ENCODE measurements at places on chromosomes 1 and 21. TPM values are rescaled to one million over a fixed set of nuclear protein-coding genes. Genes with fewer than 3 reads are reported as not detected.

The AMY2A gene
- total RNA-seq: 1.4 TPM

The VHLL gene
- total RNA-seq: not detected

The TRAF3IP3 gene
- total RNA-seq: 8.0 TPM

The SHISAL2A gene
- not detected for total RNA-seq

The ASCL5 gene
- not detected for total RNA-seq

The PRAMEF8 gene
- total RNA-seq: not detected

The SELENON gene
- total RNA-seq: 17.6 TPM

The GPR157 gene
- total RNA-seq: 6.1 TPM

- no peak overlapping the region for H3K4me3 ChIP-seq
- no peaks in the 10 kb centered on the region for H3K27me3 ChIP-seq
- no peaks in the 10 kb centered on the region for H3K4me1 ChIP-seq
- DNase-seq: no peak
- no peak overlapping the region for H3K27ac ChIP-seq
Measured at GRCh38 chr1:5967351-5968160, 24.7 kb downstream of the NPHP4 start.

DNA sequence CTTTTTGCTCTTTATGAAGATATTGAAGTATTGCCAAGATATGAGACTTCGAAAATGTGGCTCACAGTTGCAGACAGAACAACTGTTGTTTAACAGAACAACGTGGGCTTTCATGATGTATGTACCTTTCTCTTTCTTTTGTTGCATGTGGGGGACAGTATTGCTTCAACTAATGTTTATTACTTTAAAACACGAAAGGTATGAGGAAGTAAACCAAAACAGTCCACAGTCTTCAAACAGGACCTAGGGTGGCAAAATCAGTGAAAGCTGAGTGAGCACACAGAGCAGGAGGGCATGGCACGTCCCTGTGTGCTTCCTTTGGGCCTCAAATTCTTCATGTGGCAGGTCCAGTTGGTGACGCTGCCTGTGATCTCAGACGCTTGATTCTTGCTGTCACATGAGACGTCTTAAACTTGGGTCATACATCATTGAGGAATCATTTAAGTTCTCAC lies 7.8 kb upstream of the CHAF1B start:
- DNase-seq: no peak
- H3K4me1 ChIP-seq: no peaks in the 10 kb centered on the region
- H3K36me3 ChIP-seq: peaks cover 3% of the 10 kb centered on the region
- H3K4me3 ChIP-seq: no peak overlapping the region
- H3K27me3 ChIP-seq: no peaks in the 10 kb centered on the region

DNA sequence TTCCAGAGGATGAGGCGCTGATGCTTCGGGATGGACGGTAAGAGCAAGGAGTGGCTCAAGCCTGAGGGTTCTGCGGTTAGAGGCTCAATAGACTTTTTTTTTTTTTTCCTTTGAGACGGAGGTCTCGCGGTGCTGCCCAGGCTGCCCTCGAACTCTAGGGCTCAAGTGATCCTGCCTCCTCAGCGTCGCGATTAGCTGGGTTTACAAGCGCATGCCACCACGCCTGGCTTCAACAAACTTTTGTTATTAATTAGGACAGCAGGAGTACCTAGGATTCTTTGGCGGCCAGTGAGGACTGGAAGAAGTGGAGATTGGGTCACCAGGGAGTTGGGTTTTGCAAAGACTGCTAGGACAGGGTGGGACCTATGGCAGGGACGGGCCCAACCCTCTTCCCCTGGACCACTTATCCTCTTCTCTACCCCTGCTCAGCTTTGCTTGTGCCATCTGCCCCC lies 587 bp downstream of the SCNM1 start:
- no peaks in the 10 kb centered on the region for H3K27me3 ChIP-seq
- DNase-seq: no peak
- H3K4me3 ChIP-seq: peak overlapping the region; percentile 88
- H3K36me3 ChIP-seq: peaks cover 52% of the 10 kb centered on the region

DNA sequence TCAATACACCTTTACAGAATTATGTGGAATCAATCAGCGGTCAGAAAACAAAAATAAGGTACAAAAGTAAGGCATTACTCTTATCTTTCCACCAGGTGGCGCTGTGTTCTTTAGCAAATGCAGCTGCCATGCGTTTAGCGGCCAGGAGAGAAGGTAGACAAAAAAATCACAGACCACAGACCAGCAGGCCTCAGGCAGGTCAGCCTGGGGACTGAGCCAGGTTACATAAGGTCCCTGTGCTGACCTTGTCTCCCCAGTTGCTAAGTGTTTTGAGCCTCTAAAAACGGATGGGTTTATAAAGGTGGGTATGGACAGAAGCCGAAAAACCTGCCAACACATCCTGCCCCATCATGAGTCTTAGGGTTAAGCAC lies 2.8 kb downstream of the RGS16 start:
- no peaks in the 10 kb centered on the region for H3K27me3 ChIP-seq
- peak overlapping the region; percentile 29 for H3K27ac ChIP-seq
- no peaks in the 10 kb centered on the region for H3K36me3 ChIP-seq
- H3K4me3 ChIP-seq: no peak overlapping the region
- DNase-seq: peak; percentile 70

GRCh38 chr1:242140836-242141235 lies 141.9 kb upstream of the MAP1LC3C start:
- H3K36me3 ChIP-seq: no peaks in the 10 kb centered on the region
- no peak for DNase-seq
- no peaks in the 10 kb centered on the region for H3K27me3 ChIP-seq
- no peaks in the 10 kb centered on the region for H3K4me1 ChIP-seq
- H3K4me3 ChIP-seq: no peak overlapping the region
- no peak overlapping the region for H3K27ac ChIP-seq

DNA sequence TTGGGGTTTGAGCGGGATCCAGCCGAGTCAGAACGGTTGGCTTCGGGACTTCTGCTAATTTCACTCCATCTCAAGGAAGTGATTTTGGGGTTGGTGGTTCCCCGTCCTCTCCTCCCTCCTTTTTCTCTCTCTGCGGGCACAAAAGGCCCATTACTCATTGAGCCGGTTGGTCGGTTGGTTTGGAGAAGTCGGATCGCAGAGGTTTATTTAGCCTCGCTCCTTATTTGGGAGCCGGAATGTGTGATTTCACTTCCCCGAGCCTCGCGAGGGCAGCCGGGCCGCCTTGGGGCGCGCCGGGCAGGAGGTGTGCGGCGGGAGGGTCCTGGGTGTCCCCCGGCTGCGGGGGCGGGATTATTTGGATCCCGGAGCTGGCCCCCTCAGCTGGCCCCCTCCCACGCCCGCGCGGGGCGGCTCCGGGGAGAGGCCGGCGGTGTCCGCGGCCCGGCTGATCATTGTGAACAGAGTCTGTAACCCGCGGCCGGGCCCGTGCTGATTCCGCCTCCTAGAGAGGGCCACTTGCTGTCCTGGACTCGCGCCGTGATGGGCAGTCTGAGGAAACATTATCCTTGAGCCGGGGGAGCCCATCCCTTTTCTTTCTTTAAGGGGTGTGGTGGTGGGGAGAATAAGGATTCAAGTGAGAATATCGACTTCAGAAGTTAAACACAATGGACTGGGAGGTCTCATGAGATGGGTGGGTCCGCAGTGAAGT lies 1.2 kb downstream of the MAPKAPK2 start:
- H3K4me3 ChIP-seq: peak overlapping the region; percentile 76
- H3K27me3 ChIP-seq: no peaks in the 10 kb centered on the region
- H3K36me3 ChIP-seq: no peaks in the 10 kb centered on the region
- peak; percentile 47 for DNase-seq
- H3K4me1 ChIP-seq: peaks cover 59% of the 10 kb centered on the region

DNA sequence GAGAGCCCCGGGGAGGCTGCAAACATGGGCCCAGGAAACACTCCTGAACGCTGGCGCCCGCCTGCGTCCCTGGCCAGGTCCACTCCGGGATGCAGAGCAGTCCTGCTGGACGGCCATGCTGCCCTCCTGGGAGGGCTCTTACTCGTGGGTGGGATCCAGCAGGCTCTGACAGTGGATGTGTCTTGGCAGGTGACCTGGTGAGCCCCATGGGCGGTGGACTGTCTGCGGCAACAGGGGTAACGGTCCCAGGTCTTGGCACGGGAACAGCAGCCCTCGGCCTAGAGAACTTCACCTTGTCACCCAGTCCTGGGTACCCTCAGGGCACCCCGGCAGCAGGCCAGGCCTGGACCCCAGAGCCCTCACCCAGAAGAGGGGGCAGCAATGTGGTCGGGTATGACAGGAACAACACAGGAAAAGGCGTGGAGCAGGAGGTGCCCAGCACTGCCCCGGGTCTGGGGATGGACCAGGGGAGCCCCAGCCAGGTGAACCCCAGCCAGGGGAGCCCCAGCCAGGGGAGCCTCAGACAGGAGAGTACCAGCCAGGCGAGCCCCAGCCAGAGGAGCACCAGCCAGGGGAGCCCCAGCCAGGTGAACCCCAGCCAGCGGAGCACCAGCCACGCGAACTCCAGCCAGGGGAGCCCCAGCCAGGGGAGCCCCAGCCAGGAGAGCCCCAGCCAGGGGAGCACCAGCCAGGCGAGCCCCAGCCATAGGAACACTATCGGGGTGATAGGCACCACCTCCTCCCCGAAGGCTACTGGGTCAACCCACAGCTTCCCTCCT lies 39.8 kb downstream of the UMODL1 start:
- no peak overlapping the region for H3K27ac ChIP-seq
- no peaks in the 10 kb centered on the region for H3K27me3 ChIP-seq
- no peaks in the 10 kb centered on the region for H3K36me3 ChIP-seq

- no peaks in the 10 kb centered on the region for H3K27me3 ChIP-seq
- H3K36me3 ChIP-seq: no peaks in the 10 kb centered on the region
- no peak for DNase-seq
- no peaks in the 10 kb centered on the region for H3K4me1 ChIP-seq
Measured at GRCh38 chr1:246450611-246451251, 56.3 kb downstream of the SMYD3 start.

DNA sequence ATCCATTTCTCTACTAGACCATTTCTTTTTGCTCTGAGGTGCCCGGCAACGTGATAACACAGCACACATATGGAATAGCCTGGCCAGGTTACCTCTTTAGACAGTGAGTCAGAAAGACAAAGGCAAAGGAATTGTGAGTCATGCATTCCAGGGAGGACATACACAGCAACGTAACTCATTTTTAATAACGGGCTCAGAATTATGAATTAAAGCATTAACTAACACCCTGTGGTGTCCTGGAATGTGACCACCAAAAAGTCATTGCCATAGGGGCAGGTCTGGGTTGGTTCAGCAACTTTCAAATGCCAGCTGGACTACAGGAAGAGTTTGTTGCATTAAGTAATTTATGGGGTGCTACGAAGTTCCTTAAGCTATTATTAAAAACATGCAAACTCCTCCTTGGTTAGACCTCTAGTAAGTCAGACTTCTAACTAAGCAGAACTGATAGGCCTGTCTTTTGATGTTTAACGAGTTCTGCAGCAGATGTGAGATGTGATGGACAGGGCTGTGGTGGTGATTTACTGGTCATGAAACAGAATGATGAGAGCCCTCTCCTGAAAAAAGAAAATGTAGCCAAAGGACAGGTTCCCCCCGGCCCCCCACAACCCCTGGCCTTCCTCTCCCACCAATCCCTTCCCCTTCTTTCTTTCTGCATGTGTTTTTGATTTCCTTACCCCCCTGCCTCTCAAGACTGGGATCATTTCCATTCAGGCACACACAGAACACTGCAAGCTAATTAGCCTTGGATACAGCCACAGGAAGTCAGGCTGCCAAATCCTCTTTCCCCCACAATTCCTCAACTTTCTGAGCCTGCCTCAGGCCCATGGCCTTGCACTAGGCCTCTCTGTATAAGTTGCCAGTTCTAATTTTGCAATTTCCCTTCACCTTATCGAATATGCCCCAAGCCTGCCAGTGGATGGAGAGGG lies 88.9 kb upstream of the HAO2 start:
- no peak for DNase-seq
- H3K36me3 ChIP-seq: no peaks in the 10 kb centered on the region
- no peak overlapping the region for H3K4me3 ChIP-seq
- H3K27ac ChIP-seq: no peak overlapping the region
- H3K27me3 ChIP-seq: no peaks in the 10 kb centered on the region
- H3K4me1 ChIP-seq: no peaks in the 10 kb centered on the region

- no peaks in the 10 kb centered on the region for H3K36me3 ChIP-seq
- no peak overlapping the region for H3K4me3 ChIP-seq
- H3K27me3 ChIP-seq: no peaks in the 10 kb centered on the region
- peak overlapping the region; percentile 71 for H3K27ac ChIP-seq
- no peak for DNase-seq
Measured at GRCh38 chr1:17098446-17099317, 20.6 kb downstream of the PADI2 start.

GRCh38 chr1:195326325-195326724 lies 1281.9 kb downstream of the KCNT2 start:
- H3K4me1 ChIP-seq: no peaks in the 10 kb centered on the region
- no peaks in the 10 kb centered on the region for H3K27me3 ChIP-seq
- no peak overlapping the region for H3K4me3 ChIP-seq
- H3K27ac ChIP-seq: no peak overlapping the region
- DNase-seq: no peak

DNA sequence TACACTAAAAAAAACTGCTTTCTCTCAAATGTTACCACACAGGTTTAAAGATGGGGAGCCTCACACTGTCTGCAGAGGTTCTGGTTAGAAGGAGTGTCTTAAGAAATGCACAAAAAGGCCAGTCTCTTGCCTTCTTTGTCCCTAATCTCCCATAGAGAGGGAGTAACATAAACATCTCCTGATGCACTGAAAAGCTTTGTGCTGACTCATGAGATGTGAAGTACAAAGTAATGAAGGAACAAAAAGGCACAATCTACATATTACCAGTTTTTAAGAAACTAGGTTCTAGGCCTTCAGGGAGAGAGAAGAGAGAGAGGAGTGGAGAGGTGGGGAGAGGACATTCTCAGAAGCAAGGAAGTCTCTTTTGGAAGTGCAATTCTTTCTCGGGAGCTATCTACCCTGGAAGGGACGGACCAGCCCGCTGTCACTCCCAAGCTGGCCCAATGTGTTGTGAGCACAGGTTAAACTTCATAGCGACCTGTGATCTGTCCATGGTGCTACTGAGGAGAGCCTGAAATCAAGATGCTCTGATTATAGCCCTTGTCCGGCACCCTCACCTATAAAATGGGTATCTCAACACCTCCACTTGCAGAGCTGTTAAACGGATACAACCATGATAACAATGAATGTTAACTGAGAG lies 458.1 kb downstream of the DISC1 start:
- H3K4me3 ChIP-seq: no peak overlapping the region
- H3K27me3 ChIP-seq: no peaks in the 10 kb centered on the region
- no peak overlapping the region for H3K27ac ChIP-seq
- H3K4me1 ChIP-seq: no peaks in the 10 kb centered on the region
- no peaks in the 10 kb centered on the region for H3K36me3 ChIP-seq

- no peaks in the 10 kb centered on the region for H3K4me1 ChIP-seq
- DNase-seq: peak; percentile 75
- no peaks in the 10 kb centered on the region for H3K27me3 ChIP-seq
- H3K27ac ChIP-seq: no peak overlapping the region
- no peak overlapping the region for H3K4me3 ChIP-seq
Measured at GRCh38 chr1:119613769-119614720, 34.0 kb downstream of the ZNF697 start.

- H3K36me3 ChIP-seq: no peaks in the 10 kb centered on the region
- H3K27me3 ChIP-seq: no peaks in the 10 kb centered on the region
- no peak overlapping the region for H3K4me3 ChIP-seq
- H3K27ac ChIP-seq: no peak overlapping the region
- DNase-seq: no peak
Measured at GRCh38 chr1:7617826-7618225, 153.3 kb upstream of the VAMP3 start.

All from tibial nerve (tissue), 4 donors.